T-helper 2 cell treated with Interferon-gamma antibody and Interleukin-4, amounts not matched to agents 100 ng/mL and 5 ng/mL, for 36 hours (primary cell): ENCODE measurements at places on chromosomes 5 and 9. TPM values are rescaled to one million over a fixed set of nuclear protein-coding genes. Genes with fewer than 3 reads are reported as not detected.

RAI14 gene
- 1.2 and 1.5 TPM in 2 replicates for total RNA-seq

GFI1B gene
- not detected in 2 replicates for total RNA-seq

SCGB3A2 gene
- total RNA-seq = not detected in 2 replicates

PCDHB4 gene
- total RNA-seq = not detected in 2 replicates

GPX3 gene
- total RNA-seq = not detected in 2 replicates

ANKRD34B gene
- total RNA-seq = not detected in 2 replicates

DOCK2 gene
- 293 and 303 TPM in 2 replicates for total RNA-seq

DNAJA1 gene
- total RNA-seq = 199 and 212 TPM in 2 replicates

WDR36 gene
- total RNA-seq = 38.9 and 42.1 TPM in 2 replicates

TEK gene
- not detected in 2 replicates for total RNA-seq

TSLP gene
- total RNA-seq = not detected in 2 replicates

FBP1 gene
- not detected in 2 replicates for total RNA-seq

GSN gene
- total RNA-seq = 1.9 and 2.7 TPM in 2 replicates

GNPDA1 gene
- total RNA-seq = 30.0 and 33.1 TPM in 2 replicates

FYB1 gene
- 193 and 203 TPM in 2 replicates for total RNA-seq

FGF10 gene
- not detected in 2 replicates for total RNA-seq

STPG3 gene
- total RNA-seq = not detected in 2 replicates

FOXD4L4 gene
- 0.09 and 0.23 TPM in 2 replicates for total RNA-seq

PCDHB16 gene
- not detected in 2 replicates for total RNA-seq

BARHL1 gene
- total RNA-seq = not detected in 2 replicates

FCN2 gene
- total RNA-seq = not detected in 2 replicates

TRAPPC13 gene
- 25.1 and 25.5 TPM in 2 replicates for total RNA-seq

CTXN3 gene
- total RNA-seq = not detected in 2 replicates

ARHGEF28 gene
- total RNA-seq = not detected in 2 replicates

LHFPL2 gene
- total RNA-seq = 0.52 TPM in 1 of 2 replicates, not detected in the other

NIPAL4 gene
- 0.48 and 0.82 TPM in 2 replicates for total RNA-seq

COL15A1 gene
- total RNA-seq = 0.20 and 0.23 TPM in 2 replicates

PLPPR1 gene
- total RNA-seq = not detected in 2 replicates

TNC gene
- total RNA-seq = 0.14 TPM in 1 of 2 replicates, not detected in the other

SPINK5 gene
- not detected in 2 replicates for total RNA-seq
